Ovary (tissue), 10 donors: ENCODE measurements at places on chromosomes 7 and 10.
A peak's percentile ranks its signal among the peaks of the same experiment; 100 is the strongest.

DNA sequence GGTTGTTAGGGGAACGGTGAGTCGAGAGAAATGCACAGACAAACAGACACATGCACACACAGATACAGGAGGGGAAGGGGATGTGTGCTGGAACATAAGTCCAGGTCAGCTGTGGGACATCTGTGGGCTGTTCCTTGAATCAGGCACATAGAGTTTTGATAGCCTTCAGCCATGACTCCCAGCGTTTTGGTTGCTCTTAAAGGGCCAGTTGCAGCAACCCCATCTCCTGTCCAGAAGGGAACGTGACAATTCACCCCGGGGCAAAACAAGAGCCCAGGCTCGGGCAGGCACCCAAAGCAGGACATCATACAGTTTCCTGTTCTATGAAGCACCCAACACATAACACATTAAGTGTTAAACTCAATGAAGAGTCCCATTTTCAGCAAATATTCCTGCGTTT lies 9.6 kb downstream of the INSYN2A start:
- DNase-seq, result no peak

GRCh38 chr7:116782177-116782711 lies 80.1 kb upstream of the CAPZA2 start:
- no peak for DNase-seq

DNA sequence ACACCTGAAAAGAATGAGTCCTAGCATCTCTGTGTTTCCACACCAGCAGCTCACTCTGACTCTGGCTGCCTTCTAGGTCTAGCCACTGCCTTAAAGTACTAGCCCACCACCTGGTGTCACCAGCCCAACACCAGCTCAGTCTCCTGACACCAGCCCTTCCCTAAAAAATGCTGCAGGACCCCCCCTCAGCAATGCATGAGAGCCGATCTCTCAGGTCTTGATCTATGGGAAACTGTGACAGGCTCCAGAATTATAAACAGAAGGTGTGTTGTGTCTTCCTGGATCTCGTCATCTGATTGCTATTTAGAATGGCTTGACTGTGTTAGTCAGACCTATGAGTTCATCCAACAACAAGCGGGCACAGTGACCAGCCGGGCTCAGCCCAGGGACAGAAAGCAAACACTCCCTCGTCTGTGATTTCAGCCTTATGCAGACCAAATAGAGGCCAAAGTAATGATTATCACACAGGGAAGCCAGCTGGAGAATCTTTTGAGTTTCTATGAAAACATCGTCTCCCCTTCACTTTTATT lies 66.6 kb downstream of the CUBN start:
- peak; percentile 33 for DNase-seq

DNA sequence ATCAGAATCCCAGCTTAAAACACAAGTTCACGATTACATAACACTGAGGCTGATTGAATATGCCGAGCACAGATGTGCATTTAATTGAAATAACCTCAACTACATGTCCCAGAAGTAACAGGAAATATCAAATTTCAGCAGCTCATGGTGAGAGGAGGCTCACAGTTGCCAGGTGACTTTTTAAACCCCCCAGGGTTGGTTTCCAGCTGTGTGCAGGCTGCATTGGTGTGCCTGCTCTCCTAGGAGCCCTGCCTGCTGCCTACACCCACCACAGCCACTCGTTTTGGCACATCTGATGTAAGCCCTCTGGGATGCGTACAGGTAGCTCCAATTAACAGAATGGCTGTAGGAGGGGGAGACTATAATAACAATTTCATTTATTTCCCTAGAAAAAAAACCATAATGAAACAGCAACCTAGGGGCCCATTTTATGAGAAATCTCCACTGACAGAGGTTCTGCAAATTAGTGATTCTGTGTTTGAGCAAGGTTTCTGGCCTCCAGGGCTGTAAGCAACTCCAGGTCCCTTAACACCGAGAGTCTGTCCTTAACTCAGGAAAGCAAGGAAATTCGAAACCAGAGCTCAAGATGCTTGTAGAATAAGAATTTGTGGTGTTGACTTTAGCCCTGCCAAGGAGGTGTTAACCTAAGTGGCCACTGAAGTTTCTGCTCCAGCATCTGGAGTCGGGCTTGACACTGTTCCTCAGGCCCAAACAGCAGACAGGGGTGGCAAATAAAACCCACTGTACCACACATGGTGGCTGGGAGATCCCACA lies 161.9 kb downstream of the BMPER start:
- DNase-seq, result no peak

- DNase-seq, result peak; percentile 30
Observed at GRCh38 chr10:114315566-114316420, 76.7 kb downstream of the VWA2 start.

- no peak for DNase-seq
Observed at GRCh38 chr7:157394246-157395191, 57.7 kb downstream of the DNAJB6 start.

DNA sequence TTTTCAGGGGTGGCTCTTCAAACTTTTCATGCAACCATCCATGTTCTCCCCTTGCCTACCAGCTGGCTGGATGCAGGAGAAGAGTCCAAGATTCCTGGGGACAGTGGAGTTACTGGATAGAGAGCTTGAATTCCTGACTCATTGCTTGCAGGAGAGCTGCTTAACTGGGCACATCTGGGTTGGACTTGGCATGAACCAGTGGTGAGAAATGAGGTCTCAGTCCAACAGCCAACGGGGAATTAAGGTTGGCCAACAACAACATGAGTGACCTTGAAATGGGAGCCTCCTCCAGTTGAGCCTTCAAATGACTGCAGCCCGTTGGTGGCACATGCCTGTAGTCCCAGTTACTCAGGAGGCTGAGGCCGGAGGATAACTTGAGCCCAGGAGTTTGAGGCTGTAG lies 58.1 kb upstream of the OPN4 start:
- DNase-seq, result no peak

DNA sequence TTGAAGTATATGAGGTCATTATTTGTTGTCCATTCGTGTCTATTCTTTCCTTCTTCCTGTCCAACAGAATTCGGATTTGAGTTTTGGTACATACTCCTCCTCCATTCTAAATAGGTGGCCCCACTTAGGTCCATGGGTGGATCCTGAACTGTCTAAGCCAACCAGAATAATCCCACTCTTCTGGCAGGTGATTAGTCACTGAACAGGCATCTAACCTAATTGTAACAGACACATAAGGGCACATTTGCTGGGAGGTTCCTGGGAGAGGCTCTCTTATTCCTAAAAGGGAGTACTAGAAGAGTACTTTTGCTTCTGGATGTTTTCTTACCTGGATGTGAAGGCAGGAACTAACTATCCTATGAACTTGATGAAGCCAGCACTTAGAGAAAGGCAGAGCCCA lies 16.8 kb downstream of the LRRC72 start:
- DNase-seq, result no peak

GRCh38 chr7:136359333-136359903 lies 382.3 kb upstream of the MTPN start:
- DNase-seq, result no peak

DNA sequence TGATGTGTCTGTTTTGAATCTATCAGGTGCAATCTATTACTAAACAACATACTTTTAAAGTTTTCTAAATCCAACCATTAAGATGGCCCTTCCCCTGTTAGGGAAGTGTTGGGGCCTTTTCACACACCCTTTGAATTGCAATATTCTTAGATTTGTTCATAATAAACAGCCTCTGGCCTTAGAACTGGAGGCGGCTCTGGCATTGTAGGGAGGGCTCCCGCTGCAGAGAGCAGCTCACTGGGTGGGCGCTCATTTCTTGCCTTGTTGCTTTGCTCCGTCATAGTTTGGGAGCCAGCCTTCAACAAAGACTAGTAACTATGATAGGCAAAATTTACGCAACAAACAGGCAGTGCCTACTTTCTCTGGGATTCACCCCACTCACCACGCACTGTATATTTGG lies 4.2 kb upstream of the HOXA10 start:
- no peak for DNase-seq

- no peak for DNase-seq
Observed at GRCh38 chr7:26583094-26583648, 281.2 kb downstream of the SKAP2 start.

DNA sequence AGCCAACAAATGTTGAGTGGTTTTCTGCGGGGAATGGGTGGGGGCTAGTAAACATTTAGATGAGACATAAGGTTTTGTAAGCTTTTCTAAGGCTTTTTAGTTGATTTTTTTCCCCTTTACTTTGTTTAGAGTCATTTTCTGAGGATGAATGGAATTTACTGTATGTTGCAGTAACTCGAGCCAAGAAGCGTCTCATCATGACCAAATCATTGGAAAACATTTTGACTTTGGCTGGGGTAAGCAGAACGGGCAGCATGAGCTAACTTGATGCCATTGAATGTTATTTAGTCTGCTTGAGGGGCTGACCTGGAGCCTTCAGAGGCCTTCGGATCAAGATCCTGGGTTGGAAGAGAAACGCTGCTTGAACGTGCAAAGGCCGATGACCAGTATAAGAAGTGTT lies 37.3 kb downstream of the FBH1 start:
- DNase-seq, result no peak

DNA sequence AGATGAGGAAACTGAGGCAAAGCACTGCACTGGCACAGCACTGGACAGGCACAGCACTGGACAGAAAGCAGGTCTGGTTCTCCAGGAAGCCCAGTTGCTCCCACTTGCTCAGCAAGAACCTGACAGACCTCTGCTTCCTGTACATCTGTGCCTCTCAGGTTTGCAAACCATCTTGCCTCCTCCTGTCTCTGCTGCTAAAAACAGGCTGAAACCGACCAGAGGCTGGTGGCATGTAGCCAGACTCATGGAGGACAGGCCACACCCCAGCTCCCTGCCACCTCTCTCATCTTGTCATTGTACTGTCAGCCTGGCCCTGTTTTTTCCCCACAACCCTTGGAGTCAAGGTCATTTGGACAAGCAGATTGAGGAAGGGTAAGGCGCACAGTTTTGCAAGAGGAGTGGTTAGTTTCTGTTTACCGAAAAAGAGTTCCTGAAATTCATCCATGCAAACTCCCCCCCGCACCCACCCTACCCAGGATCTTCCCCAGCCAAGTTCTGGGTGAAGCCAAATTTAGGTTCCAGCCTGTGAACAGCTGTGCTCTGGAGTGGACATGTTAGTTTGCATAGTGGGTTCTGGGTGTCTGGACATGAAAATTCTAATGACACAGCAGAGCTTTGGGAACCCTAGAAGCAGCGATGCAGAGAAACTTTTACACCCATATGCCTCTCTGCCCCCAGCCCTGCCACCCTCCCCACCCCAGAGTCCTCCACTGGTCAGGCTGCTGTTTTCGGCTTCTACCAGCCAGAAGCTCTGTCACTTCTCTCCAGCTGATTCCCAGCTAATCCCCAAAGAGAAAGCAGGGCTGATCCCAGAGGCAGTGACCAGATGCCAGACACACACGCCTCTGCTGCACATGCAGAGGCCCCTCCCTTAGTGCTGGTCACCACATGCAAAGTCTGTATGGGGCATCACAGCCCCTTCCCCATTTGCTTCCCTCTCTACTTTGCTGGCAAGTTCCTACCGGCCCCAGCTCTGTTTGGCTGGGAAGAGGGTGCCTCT lies 8.5 kb upstream of the C10orf105 start:
- peak; percentile 81 for DNase-seq

- no peak for DNase-seq
Observed at GRCh38 chr10:105952153-105952552, 1212.4 kb downstream of the SORCS1 start.

DNA sequence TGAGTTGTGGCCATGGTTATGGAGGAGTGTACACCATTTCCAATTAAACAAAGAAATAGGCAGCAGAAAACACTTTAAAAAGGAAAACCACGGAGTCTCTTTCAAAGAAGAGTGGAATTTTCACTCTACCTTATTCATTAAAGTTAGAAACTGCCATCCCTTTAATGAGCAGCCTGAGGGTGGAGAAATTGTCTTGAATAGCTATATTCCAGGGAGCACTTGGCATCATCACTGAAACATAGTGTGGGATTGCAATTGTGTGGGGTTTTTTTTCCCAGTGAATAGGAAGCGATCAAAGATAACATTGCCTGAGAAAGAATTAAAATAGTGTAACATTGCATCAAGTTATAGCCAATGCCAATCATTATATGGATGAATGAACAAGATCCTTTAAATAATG lies 191.6 kb downstream of the TEX36 start:
- no peak for DNase-seq

- DNase-seq, result no peak
Observed at GRCh38 chr10:75542906-75543305, 111.5 kb downstream of the LRMDA start.

GRCh38 chr7:44063894-44064651 lies 1.3 kb downstream of the PGAM2 start:
- DNase-seq, result no peak

DNA sequence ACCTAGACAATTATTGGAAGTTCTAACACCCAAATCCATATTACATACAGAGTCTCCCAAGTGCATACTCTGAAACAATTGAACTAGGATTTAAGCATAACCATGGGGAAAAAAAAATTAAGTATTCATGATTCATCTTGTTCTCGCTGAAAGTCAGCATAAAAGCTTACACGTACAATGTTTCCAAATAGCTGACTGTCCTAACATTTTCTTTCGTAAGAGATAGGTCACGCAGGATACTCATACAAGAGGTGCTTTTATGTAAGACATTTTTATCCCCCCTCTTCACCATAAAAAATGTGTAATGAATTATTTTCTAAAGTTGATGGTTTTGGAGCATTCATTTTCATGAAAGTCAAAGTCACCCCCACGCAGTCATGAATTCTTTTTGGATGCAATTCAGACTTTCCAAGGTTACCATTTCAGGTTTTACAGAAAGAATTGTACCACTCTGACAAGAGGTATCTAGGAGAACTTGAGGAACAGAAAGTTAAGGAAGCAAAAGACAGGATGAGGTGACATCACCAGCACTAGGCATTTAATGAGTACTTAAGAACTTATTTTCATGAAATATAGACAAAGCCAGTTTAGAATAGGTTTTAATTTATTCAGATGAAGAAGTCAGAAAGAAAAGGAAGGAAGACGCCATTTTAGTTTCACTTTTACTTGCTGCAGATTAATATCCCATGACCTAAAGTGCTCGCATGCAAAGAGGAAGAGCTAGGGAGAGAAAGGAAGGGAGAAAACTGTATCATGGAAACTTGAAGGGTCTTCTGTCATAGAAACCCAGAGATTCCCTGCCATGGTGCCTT lies 55.8 kb downstream of the TMEM26 start:
- DNase-seq, result no peak

GRCh38 chr10:20856484-20856883 lies 40.6 kb downstream of the NEBL start:
- DNase-seq, result no peak

DNA sequence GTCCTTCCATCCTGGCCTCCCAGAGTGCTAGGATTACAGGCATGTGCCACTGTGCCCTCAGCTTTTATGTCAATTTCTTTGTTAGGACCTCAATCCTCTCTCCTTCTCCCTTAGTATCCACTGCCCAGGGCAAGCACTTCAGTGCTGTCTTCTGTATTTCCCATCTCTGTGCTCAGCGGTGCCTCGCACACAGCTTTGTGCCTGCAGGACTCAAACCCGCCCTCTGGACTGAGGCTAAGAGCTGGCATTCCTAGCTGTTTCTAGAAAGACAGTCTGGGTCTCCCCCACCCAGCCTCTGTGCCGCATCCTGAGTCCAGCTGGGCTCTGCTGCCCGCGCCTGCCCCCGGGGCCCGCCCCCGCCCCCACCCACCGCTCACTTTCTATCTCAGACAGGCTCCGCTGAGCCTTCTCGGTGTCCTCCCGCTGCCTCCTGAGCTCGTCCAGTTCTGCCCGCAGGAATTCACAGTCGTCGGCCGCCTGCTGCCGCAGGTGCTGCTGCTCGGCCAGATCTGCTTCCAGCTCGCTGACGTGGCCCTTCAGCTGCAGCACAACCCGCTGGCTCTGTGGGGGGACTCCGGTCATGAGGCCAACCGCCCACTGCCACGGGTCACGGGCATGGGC lies 67.3 kb downstream of the SPDYE5 start:
- no peak for DNase-seq
